Stomach (tissue), 19 donors: ENCODE measurements at places on chromosomes 6 and 20. TPM values are rescaled to one million over a fixed set of nuclear protein-coding genes. Genes with fewer than 3 reads are reported as not detected.

GRCh38 chr6:124753562-124754105, 208.6 kb upstream of the RNF217 start:
- DNase-seq: no peak

DNA sequence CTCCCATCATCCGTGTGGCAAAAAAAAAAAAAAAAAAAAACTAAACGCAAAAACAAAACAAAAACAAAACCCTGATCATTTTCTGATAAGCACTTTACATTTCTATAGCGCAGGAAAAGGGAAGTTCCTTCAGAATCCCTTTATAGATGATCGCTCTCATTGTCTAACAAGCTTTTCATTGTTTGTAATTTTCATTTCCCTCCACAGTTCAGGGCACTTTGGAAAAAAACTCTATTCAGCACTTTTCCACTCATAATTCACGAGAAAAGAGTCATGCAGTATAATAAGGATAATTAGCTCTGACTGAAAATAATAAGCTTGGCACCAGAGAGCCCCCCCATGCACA, 89.4 kb upstream of the ATXN1 start:
- no peak for DNase-seq

- DNase-seq: no peak
Measured at GRCh38 chr6:40958738-40959137, 80.3 kb downstream of the UNC5CL start.

- DNase-seq: no peak
Measured at GRCh38 chr20:49647550-49647949, 66.1 kb downstream of the B4GALT5 start.

DNA sequence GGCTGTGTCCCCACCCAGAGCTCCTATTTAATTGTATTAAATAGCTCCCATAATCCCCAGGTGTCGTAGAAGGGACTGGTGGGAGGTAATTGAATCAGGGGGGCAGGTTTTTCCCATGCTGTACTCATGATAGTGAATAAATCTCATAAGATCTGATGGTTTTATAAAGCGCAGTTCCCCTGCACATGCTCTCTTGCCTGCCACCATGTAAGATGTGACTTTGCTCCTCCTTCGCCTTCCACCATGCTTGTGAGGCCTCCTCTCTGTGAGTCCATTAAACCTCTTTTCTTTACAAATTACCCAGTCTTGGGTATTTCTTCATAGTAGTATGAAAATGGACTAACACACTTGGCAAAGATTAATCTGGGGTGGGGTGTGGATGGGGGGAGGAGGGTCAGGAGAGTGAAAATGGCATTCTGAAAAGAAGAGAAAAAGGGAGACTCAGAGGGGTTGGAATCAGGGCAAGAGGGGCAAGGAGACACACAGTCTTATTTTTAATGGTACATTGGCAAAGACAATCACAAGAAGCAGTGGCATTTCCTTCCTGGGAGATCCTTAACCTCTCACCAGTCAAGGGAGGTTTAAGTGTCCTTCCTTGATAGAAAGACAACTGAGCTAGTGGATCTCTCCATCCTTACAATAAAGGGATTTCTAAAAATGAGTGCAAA, 37.5 kb upstream of the NOX3 start:
- no peak for DNase-seq

DNA sequence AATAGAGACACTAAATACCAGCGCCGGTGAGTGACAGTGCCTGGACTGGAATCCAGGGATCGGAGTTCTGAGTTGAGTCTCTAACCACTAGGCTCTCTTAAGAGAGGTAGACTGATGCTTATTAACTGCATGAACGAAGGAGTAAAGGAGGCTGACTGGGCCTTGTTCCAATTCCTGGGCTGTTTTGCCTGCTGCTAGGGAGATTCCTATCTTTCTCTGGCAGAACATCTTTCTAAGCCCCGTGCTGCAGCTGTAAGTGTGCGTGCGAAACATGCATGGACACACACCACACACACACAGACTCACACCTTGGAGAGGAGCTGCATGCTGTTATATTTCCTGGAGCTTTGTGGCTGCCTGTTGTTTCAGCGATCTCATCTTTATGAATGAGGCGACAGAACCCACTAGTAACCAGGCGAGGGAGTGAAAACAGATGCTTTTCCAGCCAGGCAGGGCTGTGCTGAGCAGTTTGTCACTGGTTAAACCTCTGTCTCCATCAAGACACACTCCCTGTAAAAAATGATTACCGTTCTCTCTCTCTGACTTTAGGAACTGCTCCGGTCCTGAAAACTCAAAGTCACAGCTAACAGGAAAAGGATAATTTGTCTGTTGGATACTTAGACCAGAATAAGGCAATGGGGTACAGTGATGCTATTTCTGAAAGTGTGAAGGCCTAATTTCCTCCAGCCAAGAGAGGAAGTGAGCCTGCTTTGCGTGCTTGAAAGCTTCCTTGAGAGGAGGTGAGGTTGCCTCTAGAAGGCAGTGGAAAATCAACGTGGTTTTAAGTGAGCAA, 157.4 kb upstream of the ZNF217 start:
- DNase-seq: peak; percentile 25

DNA sequence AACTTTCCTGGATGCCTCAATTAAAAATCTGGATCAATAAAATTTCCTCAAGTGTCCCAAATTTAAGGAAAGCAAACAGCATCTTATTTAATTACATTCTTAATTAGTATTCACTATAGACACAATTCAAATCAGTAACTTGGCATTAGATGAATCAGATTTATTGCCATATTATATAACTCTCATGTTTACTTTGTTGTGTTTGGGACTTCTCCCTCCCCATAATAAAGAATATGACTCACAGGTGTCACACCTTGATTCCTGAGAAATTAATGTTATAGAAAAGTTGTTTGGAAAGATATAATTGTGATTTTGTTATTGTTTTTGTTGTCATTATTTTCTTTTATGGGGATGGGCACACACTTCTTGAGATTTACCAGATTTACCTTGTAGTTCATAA, 18.4 kb downstream of the EYA4 start:
- no peak for DNase-seq

DNA sequence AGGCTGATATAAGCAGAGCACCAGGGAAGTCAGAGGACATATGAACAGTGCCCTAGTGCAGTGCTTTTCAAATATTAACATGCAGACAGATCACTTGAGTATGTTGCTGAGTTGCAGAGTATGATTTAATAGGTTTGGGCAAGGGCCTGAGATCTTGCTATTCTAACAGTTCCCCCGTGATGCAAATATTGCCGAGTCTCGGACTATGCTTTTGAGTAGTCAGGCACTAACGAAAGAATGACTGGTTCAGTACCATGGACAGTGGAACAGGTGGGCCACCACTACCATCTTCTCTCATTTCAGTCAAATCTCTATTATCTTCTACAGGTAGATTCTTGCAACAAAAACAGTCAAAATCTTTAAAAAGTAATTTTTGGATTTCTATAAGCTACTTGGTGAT, 3.7 kb upstream of the TMEM200A start:
- no peak for DNase-seq

The SLC32A1 gene
- polyA plus RNA-seq: not detected

The DOK5 gene
- 0.58 TPM for polyA plus RNA-seq
